ENCODE measurements at places on chromosomes 7 and 10. TPM values are rescaled to one million over a fixed set of nuclear protein-coding genes. Genes with fewer than 3 reads are reported as not detected.

The IL15RA gene
- 4.6 TPM for polyA plus RNA-seq

The CYP2E1 gene
- 2.0 TPM for polyA plus RNA-seq

The TRIL gene
- polyA plus RNA-seq = 57.5 TPM

The SLC18A3 gene
- polyA plus RNA-seq = not detected

The C10orf67 gene
- polyA plus RNA-seq = 0.29 TPM

The MYH16 gene
- polyA plus RNA-seq = 0.20 TPM

The WNT2 gene
- 137 TPM for polyA plus RNA-seq

The FAM25G gene
- not detected for polyA plus RNA-seq

The GSDME gene
- 11.9 TPM for polyA plus RNA-seq

The CYP3A7 gene
- polyA plus RNA-seq = 0.80 TPM

The GTF2I gene
- polyA plus RNA-seq = 441 TPM

Measured in left lung (tissue), 14 donors.